ENCODE measurements at places on chromosomes 2 and 18. TPM values are rescaled to one million over a fixed set of nuclear protein-coding genes. Genes with fewer than 3 reads are reported as not detected.
A peak's percentile ranks its signal among the peaks of the same experiment; 100 is the strongest.

GRCh38 chr2:159051661-159052060, 83.2 kb downstream of the TANC1 start:
- peak; percentile 89 for DNase-seq

GRCh38 chr2:55555977-55556376, 36.5 kb downstream of the CFAP36 start:
- DNase-seq, result peak; percentile 54

KCNF1 gene
- 0.16 TPM for total RNA-seq

DNA sequence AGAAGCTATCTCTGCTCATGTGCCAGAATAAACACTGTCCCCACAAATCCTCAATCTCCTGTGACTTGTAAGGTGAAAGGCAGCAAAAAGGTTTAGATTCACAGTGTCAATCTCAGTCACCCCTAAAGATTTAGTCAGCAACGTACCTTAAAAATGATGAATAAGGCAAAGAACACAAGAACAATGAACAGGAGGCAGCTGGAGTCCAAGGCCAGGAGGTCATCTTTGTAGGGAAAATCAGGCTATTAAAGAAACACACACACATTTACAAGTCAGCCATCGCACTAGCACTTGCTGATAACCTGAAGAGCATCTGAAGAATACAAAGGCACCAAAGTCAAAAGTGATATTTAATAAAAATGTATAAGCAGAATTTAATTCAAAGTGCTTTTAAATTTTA, 16.6 kb downstream of the LAPTM4A start:
- no peak for DNase-seq

DNA sequence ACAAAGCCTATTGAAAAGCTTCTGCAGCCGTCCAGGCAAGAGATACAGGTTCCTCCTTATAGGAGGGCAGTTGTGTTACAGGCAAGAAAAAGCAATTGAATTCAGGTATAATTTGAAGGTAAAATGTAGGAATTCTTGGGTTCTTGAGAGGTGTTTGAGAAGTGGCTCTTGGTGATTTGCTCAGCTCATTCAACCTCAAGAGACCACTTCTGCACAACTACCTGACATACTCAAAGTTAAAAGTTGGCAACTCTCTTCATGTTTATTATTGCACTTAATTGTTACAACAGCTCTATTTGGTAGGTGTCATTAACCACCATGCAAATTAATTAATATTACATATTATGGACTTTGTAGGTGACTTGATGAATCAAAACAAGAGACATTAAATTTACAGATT, 753.2 kb downstream of the ADCYAP1 start:
- DNase-seq, result no peak

DNA sequence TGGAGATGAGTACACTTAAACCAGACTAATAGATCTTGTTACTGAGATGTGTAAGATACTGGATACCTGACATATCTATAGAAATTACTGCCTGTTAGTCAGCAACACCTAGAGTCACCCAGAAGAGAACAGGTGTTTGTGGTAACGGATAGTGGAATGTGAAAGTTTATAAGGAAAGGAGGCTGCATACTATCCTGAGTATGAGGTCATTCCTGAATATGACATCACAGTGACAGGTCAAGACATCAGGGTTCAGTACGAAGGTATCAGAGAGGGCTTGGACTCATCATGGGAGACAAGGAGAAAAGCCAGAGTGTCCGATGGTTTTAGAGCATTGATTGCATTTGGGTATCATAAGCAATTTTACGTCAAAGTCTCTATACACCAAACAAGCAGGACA, 55.3 kb downstream of the ABCA12 start:
- DNase-seq, result no peak

DNA sequence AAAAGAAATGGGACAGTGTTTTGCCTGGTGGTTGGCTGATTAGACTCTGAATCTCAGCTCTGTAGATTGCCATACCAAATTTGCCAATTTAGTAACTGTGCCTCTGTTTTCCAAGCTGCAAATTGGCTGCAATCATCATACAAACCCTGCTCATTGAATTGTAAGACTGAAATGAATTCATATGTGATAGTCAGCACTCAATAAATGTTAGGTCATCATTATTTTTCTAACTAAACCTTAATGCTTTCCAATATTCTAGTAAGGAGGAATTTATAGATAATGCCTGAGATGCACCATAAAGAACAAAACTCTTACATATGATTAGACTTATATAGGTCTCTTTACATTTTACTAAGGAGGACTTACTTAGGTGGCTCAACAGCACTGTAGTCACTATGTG, 85.3 kb downstream of the DNER start:
- no peak for DNase-seq

GRCh38 chr18:47775961-47776360, 154.5 kb downstream of the SMAD2 start:
- peak; percentile 32 for DNase-seq

GRCh38 chr18:293536-293935, 25.7 kb upstream of the THOC1 start:
- DNase-seq, result peak; percentile 16

DNA sequence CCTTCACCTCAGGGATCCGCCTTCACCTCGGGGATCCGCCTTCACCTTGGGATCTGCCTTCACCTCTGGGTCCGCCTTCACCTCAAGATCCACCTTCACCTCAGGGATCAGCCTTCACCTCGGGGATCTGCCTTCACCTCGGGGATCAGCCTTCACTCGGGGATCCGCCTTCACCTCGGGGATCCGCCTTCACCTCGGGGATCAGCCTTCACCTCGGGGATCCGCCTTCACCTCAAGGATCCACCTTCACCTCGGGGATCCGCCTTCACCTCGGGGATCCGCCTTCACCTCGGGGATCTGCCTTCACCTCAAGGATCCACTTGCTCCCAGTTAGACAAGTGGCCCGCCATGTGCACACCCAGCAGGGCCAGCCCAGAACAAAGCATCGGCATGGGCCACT, 7.3 kb downstream of the KIF1A start:
- DNase-seq, result no peak

DNA sequence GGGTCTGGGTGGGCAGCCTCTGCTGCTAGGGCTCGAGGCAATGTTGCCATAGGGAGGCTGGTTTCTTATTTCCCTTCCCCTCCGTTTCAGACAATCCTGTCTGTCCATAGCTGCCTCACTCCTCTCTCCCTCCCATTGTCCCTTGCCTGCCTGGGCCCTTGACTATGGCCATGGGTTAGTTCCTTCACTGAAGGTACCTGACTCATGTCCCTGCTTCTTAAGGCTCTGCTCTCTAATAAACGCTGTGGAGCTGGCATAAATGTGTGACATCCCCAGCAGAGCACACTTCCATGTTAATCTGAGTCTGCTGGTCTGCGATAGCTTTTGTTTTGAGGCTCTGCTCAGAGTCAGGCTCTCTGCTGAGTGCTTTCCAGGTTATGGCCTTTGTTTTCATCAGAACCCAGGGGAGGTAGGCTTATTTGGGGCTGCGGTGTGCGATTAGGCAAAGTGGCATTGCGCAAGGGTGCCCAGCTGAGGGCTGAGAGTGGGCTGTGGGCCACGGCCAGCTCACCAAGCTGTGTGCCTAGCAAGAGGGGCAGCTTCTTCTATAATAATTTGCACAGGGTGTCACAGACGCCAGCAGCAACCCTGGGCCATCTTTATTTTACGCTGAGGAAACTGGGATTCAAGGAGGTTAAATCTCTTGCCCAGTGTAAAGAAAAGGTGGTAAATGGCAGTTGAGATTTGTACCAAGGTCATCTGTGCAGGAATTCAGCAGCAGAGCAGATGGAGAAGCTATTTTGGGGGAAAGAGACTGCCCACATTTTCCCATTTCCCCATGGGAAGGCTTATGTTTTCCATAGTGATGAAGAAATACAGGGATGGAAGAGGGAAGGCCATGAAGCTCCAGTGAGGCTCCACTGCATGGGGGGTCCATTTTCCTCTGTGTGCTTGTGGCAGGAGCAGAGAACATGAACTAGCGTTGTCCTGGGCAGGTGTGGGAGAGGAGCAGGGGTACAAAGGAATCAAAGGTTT, 25.6 kb downstream of the MRPL33 start:
- DNase-seq, result peak; percentile 28

MATN3 gene
- total RNA-seq, result 1.2 TPM

Measured in myocyte (in vitro differentiated cells).